Stimulated activated CD4-positive, alpha-beta T cell treated with anti-CD3 and anti-CD28 coated beads, Interleukin-2, amount 100 ng/mL, for 48 hours (primary cell): ENCODE measurements at places on chromosomes 1 and 21.
A peak's percentile ranks its signal among the peaks of the same experiment; 100 is the strongest.

DNA sequence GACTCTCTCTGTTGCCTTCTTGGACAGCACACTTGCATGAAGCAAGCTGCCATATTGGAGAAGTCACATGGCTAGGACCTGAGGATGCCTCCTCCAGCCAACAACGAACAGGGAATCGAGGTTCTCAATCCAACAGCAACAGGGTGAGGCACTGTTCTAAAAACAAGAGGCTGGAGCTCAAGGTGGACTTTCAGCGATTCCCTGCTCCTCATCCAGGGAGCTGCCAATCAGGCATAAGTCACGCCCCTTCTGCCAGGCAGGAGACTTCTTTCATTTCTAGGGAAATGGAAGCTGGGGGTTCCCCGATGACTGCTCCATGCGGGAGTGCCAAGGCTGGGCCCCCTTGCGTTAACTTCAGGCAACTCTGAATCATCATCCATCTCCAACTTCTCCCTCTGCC is 22.7 kb upstream of the IFNAR1 start:
- DNase-seq = no peak

GRCh38 chr1:221517961-221518360 is 223.9 kb downstream of the DUSP10 start:
- DNase-seq = no peak

DNA sequence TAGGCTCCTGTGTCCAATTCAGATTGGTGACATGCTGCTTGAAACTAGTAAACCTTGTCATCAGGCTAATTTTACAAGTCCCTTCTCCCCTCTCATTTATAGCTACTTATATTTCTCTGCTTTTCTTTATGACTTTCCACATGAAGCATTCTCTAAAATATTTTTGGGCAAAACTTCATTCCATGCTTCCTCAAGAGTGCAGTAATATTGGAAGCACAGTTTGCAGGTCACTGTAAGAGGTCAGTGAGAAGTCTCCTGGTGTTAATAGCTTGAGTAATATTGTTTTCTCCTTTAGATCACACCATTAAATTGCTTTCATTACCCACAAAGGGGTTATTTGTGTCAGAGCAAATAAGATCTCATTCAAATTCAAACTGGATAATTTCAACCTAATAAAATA is 46.6 kb downstream of the LPAR3 start:
- DNase-seq = no peak

GRCh38 chr1:56931211-56931610 is 34.6 kb downstream of the C8B start:
- no peak for DNase-seq

GRCh38 chr1:24385160-24385940 is 28.2 kb downstream of the STPG1 start:
- DNase-seq = no peak

- no peak for DNase-seq
Observed at GRCh38 chr1:91594383-91595055, 93.9 kb downstream of the CDC7 start.

GRCh38 chr1:3772027-3772714 is 378 bp upstream of the SMIM1 start:
- DNase-seq = peak; percentile 77

DNA sequence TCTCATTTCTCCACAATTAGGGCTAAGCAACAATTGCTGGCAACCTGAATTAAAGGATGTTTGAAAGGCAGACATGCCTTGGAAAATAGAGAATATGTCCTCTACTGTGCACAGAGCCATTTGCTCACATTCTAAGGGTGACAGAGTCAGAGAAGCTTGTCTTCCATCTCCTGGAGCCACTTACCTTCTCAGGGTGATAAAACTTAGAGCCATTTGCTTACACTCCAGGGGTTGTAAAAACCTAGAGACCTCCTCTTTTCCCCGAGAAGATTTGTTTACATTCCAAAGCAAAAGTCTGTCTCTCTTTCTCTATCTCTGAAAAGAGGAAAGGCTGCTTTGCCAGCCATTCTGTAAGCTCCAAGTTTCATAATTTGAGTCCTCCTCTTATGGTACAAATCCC is 61.3 kb downstream of the LBR start:
- DNase-seq = no peak

DNA sequence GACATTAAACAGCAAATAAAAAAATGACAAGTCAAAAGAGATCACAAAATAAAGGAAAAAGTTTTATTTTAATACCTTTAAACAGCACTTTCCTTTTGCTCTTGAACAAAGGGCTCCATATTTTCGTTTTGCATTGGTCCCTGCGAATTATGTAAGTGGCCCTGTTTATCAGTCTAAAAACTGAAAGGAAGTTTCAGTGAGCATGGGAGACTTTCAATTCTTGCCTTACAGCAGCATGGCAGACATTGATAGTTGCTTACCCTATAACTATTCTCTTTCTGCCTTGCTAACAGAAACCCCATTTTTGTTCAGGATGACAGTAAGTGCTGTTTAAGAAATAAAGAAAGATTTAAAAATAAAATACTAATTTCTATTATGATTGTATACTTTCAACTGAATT is 5.2 kb upstream of the SH3GLB1 start:
- DNase-seq = no peak

- no peak for DNase-seq
Observed at GRCh38 chr1:14954210-14954609, 199.3 kb upstream of the TMEM51 start.

DNA sequence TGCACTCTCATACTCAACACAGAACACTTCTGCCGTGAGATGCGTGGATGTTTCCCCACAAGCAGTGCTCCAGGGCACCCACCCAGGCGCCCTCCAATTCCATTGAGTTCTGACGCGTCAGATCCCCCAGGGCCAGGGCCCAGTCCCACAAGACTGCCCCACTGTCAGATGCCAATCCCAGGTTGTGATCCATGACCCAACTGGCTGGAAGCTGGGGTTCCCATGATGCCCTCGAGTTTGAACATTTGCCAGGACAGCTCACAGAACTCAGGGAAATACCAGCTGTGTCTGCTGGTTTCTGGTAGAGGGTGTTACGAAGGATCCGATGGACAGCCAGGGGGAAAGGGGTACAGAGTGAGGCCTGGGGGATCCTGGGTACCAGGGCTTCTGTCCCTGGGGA is 58.4 kb downstream of the AGPAT3 start:
- no peak for DNase-seq

- DNase-seq = no peak
Observed at GRCh38 chr1:103937763-103938357, 188.2 kb downstream of the AMY1C start.

- DNase-seq = no peak
Observed at GRCh38 chr1:228938537-228938901, 203.2 kb downstream of the RHOU start.

- no peak for DNase-seq
Observed at GRCh38 chr1:48208251-48208650, 14.3 kb upstream of the SLC5A9 start.

- DNase-seq = no peak
Observed at GRCh38 chr1:214838351-214838750, 235.4 kb downstream of the CENPF start.

DNA sequence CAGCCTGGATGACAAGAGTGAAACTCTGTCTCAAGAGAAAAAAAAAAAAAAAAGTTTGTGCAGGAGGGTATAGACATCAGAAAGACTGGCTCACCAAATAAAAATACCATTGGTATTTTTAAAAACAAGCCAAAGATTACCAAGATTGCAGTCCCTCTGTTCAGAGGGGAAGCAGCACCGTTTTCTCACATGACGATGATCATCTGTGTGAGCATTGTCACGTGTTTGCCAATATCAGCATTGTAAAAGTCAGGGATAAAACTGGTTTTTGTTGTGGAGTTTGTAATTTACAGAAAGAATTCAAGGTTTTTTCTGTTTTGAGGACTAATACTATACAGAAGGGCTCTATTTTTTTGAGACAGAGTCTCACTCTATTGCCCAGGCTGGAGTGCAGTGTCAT is 26.5 kb downstream of the ZNF362 start:
- no peak for DNase-seq

GRCh38 chr1:214401666-214402065 is 120.7 kb downstream of the SMYD2 start:
- no peak for DNase-seq

DNA sequence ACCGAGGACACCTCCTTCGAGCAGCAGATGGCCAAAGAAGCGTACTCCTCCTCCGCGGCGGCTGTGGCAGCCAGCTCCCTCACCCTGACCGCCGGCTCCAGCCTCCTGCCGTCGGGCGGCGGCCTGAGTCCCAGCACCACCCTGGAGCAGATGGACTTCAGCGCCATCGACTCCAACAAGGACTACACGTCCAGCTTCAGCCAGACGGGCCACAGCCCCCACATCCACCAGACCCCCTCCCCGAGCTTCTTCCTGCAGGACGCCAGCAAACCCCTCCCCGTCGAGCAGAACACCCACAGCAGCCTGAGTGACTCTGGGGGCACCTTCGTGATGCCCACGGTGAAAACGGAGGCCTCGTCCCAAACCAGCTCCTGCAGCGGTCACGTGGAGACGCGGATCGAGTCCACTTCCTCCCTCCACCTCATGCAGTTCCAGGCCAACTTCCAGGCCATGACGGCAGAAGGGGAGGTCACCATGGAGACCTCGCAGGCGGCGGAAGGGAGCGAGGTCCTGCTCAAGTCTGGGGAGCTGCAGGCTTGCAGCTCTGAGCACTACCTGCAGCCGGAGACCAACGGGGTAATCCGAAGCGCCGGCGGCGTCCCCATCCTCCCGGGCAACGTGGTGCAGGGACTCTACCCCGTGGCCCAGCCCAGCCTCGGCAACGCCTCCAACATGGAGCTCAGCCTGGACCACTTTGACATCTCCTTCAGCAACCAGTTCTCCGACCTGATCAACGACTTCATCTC is 106.8 kb upstream of the VAMP3 start:
- no peak for DNase-seq

GRCh38 chr1:37323486-37324377 is 150.6 kb upstream of the ZC3H12A start:
- DNase-seq = peak; percentile 21

DNA sequence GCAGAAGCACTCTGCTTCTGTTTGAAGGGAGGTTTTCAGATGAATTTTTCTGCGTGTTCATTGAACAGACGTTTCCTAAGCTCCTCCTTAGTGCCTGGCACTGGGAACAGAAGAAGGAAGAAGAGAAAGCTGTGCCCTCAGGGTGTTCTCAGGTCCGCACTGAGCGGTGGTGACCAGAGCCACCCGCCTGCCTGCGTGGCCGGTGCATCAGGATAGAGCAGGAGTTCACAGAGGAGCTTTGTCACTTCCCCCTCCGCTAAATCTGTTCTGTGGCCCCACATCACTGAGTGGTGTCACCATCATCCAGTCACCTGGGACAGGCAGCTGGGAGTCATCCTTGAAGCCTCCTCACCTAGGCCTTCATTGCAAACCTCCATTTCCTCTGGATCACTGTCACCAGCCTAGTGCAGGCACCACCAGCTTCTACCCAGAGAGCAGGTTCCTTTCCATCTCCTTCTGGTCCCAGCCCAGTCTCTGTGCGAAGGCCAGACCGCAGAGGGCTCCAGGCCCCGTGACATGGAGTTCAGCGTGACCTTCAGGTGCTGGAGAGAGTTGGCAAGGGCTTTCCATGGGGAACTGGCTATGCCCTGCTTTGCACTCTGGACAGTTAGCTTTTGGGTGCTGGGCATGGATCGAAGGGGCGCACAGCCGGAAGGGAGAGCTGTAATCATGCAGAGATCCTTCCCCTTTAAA is 21.7 kb downstream of the PARK7 start:
- DNase-seq = no peak
